ENCODE measurements at places on chromosomes 1 and 21. TPM values are rescaled to one million over a fixed set of nuclear protein-coding genes. Genes with fewer than 3 reads are reported as not detected.

DNA sequence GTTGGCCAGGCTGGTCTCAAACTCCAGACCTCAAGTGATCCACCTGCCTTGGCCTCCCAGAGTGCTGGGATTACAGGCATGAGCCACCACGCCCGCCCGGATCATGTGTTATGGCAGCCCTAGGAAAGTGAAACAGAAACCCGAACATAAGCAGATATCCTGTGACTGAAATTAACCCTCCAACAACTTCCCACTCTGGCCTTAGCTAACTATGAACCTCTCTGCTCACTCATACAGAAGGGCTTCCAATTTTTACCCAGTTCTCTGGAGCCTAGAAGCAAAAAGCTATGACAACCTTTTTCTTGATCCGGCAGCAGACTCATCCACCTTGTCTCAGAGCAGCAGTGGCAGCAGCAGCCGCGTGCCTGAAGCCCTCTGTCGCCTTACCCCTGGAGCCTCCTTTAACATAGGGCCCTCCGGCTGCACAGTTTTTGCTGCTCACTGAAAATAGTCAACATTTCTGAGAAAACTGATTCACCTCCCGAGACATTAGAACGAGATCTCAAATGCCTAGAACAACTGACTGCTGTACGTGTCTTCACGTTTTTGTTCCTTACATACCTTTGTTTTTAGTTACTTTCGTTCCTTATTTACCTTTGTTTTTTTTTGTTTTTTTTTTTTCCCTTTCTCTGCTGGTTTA is 9.3 kb downstream of the CBR1 start:
- no peak for DNase-seq

GRCh38 chr21:44445145-44445812 is 10.0 kb upstream of the LRRC3 start:
- DNase-seq = no peak

- peak; percentile 30 for DNase-seq
These were observed 77.8 kb downstream of the BACH1 start for GRCh38 chr21:29376556-29376955.

WNT9A gene
- total RNA-seq = 0.32 TPM

PRDM16 gene
- total RNA-seq = 5.3 TPM

GRCh38 chr1:157838966-157839365 is 2.6 kb downstream of the CD5L start:
- no peak for DNase-seq

KIAA0040 gene
- 24.9 TPM for total RNA-seq

GRCh38 chr1:182909578-182909977 is 43.4 kb downstream of the SHCBP1L start:
- DNase-seq = no peak

ST6GALNAC5 gene
- 0.14 TPM for total RNA-seq

SLC35F3 gene
- not detected for total RNA-seq

DPT gene
- not detected for total RNA-seq

ADIPOR1 gene
- total RNA-seq = 71.4 TPM

GRCh38 chr1:224616756-224617409 is 766 bp downstream of the CNIH3 start:
- no peak for DNase-seq

DNA sequence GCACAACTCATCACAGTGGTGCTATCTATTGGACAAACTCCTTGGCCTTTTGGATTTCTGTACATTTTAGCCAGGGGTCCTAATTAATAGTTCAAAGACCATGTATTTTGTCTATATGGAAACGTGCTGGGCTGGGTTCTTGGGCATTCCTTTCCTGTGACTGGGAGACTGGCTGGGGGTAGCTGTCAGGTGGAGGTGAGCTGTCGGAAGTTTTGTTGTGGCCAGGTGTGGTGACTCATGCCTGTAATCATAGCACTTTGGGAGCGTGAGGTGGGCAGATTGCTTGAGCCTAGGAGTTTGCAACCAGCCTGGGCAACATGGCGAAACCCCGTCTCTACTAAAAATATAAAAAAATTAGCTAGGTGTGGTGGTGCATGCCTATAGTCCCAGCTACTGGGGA is 392.4 kb downstream of the RPS6KC1 start:
- peak; percentile 49 for DNase-seq

DNA sequence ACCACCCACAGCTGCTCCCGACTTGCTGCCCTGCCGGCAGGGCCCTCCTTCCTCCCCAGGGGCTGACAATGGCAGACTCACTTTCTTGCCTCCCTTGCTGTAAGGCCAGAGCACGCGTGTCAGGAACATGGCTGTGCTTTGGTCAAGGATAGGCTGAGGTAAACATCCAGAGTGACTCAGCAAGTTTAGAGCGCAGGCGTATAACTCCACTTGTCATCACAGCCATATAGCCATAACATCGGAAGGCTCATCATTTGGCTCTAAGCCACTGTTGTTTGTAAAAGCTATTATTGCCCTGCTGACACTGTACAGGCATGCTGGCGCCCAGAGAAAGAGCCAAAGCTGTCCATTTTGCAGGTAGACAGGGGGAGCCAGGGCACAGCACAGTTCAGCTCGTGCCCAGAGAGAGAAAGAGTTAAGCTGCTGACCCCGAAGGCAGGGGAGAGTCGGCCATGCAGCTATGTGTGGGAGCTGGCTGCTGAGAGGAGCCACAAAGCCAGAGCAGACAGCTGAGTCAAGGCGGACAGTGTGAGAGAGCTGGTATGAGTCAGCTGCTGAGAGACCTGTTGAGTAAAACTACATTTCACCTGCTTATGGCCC is 60.6 kb downstream of the GNG4 start:
- DNase-seq = no peak

DNA sequence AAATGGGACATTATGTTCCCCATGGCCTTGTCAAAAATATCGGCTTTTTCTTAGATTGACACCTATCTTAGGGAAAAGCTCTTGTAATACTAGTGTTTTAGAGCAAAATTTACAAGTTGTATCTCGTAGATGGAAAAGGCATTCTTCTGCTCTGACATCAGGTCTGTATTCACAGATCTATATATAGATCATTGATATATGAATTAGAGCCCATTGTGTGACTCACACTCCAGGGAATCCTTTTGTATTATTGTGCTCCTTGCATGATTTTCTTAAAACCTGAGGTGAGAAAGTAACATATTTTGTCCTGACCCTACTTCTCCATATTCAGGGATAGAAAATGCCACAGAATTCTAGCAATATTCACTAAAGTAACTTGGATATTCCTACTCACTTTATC is 1160.8 kb upstream of the B3GALT2 start:
- DNase-seq = no peak

GRCh38 chr1:105830571-105831146 is 1225.8 kb upstream of the PRMT6 start:
- no peak for DNase-seq

Data from Caco-2 (cell line).